ENCODE measurements at places on chromosomes 4 and X.

- DNase-seq, result no peak
Measured at GRCh38 chrX:43139645-43140044, 361.7 kb upstream of the PPP1R2C start.

DNA sequence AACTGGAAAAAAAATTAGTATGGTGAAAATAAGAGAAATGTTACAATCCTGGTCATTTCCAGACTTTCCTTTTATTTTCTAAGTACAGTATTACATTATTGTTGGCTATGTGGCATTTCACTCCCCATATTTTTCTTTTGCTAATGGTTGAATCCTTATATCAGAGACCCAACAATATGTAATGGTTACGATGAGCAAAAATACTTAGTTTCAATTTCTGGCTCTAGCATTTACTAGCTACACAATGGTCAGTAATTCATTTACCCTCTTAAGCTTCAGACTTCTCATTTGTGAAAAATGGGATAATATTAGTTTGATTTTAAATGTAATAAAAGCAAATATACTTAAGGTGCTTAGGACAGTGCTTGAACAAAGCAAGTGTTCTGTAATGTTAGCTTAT is 942.9 kb upstream of the PABPC4L start:
- no peak for DNase-seq

DNA sequence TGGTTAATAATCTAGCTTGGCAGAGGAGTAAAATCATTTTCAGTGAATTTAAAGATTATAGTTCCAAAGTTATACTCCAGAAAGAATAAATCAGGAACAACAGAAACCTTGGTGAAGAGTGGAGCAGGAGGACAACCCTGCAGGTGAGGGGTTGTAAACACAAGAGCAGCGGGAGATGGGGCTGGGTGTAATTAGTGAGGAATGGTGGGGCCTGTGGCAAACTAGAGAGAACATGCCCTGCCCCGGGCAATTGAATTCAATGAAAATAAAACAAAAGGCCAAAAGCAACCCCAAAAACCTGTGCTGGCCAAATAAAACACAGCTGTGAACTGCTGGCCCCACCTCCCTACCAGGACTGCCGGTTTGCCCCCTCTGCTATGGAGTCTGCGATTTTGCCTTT is 325.2 kb downstream of the NR3C2 start:
- DNase-seq, result no peak

DNA sequence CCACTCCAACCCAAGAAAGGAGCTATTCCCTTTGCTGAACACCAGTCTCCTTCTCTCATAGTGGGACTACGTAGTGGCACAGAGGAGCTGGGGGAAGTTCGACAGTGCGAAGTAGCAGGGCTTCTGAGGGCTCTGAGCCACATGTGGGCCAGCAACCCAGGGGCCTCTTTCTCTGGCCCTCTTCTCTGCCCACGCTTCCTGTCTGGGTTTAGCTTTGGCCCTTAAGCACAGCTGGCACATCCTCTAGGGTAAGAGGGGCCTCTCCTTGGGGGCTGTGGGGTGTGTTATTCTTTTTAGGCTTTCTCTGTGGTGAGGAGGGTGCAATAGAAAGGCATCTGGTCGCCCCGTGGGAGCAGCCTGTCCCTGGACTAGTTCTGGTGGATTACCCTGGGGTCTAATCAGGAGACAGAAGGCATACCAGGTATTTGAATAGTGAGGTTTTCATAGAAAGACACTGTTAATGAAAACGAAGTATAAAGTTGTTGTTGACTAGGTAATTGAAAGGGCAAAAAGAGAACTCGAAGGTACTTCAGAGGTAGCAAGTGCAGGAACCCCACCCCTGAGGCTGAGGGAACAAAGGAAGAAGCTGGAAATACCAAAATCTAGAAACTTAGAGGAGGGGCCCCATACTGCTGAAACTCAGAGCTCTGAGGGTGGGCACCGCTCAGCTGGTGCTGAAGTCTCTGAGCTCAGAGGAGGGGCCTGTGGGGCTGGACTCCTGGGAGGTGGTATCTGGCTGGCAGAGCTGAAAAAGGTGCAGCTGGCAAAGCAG is 151.9 kb upstream of the RPS6KA3 start:
- DNase-seq, result no peak

GRCh38 chr4:40949358-40950100 is 199.8 kb downstream of the NSUN7 start:
- no peak for DNase-seq

- DNase-seq, result no peak
Measured at GRCh38 chrX:152061557-152061956, 76.8 kb downstream of the MAGEA10 start.

DNA sequence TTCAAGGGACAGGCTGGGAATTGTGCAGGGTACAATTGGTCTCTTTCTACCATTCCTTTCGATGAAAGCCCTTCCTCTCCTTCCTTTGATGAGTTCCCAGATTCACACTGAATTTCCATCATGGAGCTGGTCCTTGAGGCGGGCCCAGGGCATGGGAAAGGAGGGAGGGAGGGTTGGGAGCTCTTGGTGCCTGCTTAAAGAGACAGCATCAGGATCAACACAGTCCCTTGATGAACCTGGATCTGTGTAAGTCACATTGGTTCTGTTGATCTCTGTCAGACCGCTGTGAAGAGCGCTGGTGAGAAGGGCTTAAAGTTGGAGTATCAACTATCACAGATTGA is 4.4 kb downstream of the PLP1 start:
- no peak for DNase-seq

DNA sequence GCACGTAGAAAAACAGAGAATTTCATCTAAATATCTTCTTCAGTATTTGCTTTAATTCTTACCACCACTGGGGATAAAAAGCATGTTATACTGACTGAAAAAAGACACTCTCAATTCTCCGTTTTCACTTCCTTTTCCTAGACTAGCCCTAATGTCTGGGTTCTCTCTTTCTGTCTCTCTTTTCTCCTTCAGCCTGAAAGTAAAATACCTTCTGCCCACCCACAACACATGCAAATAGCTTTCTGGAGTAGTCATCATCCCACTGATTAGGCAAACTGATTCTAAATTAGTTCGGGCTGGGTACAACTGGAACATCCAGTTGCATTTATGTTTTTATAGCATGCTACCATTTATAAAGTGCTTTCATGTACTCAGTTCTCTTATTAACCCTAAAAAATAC is 142.4 kb upstream of the ANKRD50 start:
- DNase-seq, result no peak

GRCh38 chrX:71067712-71068043 is 456 bp downstream of the SNX12 start:
- DNase-seq, result no peak

- DNase-seq, result no peak
Measured at GRCh38 chrX:123277347-123277746, 93.3 kb downstream of the GRIA3 start.

- no peak for DNase-seq
Measured at GRCh38 chr4:59565836-59566235, 1634.3 kb upstream of the ADGRL3 start.

- DNase-seq, result no peak
Measured at GRCh38 chrX:19611636-19612376, 96.5 kb upstream of the MAP3K15 start.

DNA sequence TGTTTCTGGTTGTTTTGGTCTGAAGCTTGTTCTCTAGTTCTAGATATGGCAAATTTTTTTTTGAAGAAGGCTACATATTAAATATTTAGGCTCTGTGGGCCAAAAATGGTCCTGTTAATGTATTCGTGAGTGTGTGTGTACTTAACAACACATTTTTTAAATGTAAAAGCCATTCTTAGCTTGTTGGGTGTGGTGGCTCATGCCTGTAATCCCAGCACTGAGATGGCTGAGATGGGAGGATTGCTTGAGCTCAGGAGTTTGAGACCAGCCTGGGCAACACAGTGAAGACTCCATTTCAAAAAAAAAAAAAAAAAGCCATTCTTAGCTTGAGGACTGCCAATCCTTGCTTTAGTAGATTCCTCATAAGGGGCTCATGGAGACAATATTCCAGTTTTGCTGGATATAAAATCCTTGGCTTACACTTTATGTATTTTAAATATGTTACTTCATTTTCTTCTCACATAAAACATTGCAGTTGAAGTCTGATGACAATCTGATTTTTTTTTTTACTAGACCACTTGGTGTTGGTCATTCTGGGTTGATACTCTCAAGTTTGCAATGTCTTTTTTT is 23.4 kb downstream of the NOCT start:
- DNase-seq, result no peak

DNA sequence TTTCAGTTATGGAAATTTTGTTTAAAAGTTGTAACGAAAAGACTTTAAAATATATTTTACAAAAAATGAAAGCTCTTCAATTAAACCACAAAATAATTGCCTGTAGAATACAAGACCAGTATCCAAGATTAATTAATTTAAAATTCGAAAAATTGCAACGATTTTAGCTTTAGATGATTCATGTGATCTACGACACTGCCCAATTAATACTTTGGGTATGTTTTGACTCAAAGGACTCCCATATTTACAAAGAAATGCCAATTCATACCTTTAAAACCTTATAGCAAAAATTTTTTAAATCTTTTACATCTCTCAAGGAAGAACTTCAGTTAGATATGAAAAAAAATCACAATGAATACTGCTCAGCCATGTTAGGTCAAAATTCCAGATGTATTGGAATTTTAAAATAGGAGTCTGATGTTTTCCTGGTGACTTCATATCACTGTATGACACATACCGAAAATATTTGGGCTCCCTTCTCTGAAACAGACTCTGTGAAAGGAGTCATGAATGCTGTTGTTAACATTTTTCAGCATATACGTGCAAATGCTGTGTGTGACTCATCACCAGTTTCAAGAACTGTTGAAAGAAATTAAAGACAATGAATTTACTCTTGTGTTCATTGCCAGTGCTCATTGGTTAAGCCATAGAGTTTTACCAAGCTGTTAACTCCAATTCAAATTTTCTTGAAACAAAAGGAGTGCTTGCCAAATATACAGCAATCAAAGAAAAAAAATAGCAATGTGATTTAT is 13.8 kb upstream of the SMS start:
- DNase-seq, result no peak

DNA sequence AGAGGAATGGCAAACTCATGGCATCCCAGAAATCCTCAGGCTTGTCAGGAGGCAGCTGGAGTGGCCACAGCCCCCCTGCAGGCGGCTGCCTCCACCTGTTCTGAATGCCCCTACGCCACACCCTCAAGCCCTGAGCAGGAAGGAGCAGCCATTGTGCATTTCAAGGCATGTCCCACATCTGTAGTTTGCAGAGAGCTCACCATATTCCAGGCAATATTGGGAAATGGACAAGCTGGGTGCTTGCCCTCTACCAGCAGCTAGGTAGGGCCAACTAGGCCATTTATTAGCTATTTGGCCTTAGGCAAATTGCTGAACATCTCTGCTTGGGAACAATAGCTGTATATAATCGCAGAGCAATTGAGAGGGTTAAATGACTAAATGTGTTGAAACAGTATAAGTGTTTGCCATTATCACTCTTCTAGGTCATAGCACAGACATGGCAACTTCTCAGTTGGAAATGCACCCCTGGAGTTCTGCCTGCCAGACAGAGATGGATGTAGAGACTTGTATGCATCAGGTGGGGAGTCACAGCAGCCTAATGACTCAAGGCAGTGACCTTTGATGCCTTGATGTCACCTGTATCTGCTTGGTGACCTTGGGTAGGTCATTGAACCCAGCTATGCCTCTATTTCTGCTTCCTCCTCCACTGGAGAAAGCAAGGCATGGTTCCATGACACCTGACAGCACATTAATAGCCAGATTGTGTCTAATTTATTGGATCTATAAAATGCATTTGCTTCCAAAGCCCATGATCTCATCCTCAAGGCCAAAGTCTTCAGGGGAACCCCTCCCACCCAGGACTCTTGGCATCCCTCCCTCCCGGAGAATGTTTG is 52.8 kb downstream of the FHDC1 start:
- DNase-seq, result no peak

DNA sequence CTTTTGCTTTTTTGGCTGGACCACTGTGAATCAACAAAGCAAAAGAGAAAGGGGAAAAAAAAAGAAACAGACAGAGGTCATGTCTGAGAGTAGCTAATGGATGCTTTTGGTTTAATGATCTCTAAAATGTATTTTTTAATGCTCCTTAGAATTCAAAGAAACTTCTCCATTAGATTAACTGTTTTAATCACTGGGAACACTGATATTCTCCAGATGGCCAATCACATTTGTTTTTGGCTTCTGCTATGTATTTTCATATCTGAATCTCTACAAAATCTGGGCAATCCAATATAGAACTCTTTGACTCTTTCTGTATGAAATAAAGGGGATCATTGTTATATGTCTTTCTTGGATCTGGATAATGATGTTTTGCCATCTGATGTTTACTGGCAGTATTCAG is 278.2 kb downstream of the ADGRL3 start:
- no peak for DNase-seq

GRCh38 chr4:169620880-169621248 is 486 bp downstream of the CLCN3 start:
- DNase-seq, result peak; percentile 16

- DNase-seq, result no peak
Measured at GRCh38 chr4:88820698-88821415, 123.2 kb upstream of the NAP1L5 start.

DNA sequence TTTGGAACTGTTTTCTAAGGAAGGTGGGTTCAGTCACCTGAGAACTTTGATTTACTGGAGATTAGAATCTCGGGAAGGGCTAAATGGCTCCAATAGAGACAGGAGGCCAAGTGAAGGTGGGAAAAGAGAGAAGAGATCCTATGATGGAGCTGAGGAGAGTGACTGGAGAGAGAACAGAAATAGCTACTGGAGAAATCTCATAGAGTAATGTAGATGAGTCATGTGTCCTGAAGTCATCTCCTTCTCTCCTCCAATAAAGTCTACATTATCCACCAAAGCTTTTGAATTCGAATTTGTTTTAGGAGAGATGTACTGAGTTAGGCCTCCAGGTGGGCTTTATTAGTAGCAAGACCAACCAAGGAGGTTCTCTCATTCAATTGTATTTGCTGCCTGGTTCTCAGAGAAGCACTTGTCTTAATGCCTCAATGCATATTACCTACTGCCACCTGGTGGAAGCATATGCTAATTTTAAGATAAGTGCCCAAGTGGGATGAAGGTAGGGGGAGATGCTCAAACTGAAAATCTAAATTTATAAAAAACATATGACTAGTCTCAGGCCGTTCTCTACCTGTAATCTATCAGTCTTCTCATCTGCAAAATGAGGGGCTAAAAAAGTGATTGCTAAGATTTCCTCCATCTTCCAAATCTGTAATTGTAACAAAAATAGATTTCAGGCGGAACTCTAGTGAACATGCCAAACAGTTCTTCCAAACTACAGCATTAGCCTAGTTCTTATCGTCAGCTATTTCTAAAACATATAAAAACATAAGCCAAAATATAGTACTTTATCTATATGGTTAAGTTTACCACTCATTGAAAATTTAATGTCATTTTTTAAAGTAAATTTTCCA is 24.4 kb downstream of the TXK start:
- DNase-seq, result no peak

Measured in activated gamma-delta T cell treated with Interleukin-2 at 50 U/mL for 16 hours (primary cell).